T-helper 17 cell (primary cell): ENCODE measurements at places on chromosomes 6 and 20.

DNA sequence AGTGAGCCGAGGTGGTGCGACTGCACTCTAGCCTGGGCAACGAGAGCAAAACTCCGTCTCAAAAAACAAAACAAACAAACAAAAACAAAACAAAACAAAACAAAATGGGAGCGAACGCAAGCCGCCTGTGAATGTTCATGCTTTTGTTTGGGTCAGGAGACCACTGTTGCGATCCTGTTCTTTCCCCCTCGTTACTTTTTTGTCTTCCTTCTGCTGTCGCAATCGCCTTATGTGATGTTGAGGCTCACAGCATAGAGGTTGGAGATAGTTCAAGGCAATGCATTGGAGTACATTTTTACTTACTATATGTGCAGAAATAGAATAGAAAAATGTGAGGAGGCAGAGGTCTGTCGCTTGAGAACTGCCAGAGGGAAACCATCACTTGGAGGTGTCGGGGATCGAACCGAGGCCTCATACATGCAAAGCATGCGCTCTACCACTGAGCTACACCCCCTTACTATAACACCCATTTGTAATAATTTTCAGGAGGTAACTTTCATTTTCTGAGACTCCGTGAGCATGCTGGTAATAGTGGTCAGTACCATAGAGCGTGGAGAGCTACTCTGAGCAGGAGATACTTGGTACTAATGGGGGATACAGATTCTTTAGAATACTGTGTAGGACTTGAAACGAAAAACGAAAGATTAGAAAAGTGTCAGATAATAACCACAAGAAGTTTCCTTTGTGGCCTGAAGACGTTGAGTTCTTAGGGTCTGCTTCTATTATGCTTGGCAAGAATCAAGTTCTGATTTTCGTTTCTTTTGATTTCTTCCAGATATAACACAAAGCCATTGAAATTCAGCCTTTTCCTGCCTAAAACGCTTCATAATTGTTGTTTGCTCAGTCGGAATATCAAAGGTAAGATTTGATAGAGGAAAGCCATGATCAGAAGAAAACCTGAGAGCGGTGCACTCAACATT is 121.1 kb downstream of the TRIM27 start:
- DNase-seq = no peak

GRCh38 chr6:52787917-52788316 is 15.7 kb downstream of the GSTA1 start:
- DNase-seq = no peak

GRCh38 chr20:4726710-4727397 is 5.1 kb downstream of the PRND start:
- DNase-seq = no peak

- no peak for DNase-seq
These were observed 70.8 kb upstream of the AHI1 start for GRCh38 chr6:135568379-135568778.

DNA sequence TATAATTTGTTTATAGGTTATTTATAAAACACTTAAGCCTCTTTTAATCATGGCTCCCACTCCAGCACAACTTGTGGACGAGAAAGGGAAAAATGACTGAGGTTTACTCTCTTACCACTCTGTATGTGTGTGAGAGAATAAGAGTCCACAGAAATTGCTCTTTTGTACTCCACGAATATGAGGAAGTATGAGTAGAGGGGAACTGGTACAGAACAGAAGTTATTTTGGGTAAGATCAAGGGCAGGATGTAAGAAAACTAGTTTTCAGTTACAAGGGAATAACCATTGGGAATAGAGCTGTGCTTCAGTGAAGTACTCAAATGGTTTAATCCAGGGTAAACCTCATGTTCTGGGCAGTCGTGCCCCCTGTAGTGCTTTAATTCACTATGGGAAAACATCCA is 72.6 kb downstream of the REV3L start:
- DNase-seq = no peak

DNA sequence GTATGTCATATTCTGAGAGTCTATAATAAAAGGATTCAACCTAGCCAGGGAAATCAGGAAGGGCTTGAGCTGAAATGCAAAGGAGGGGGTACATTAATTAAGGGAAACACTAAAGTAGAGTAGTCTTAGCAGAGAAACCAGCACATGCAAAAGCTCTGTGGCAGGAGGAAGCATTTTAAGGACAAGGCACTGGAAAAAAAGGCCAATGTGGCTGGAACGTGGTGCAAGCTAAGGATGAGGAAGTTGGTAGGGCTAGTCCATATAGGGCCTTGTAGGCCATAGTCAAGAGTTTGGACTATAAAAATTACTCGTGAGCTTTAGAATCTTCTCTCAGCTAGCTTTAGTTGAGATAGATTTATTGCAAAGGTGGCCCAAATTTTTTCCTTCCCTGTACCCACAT is 75.2 kb upstream of the TOP1 start:
- DNase-seq = no peak

GRCh38 chr6:66184091-66184490 is 477.1 kb upstream of the EYS start:
- DNase-seq = no peak

GRCh38 chr20:58330687-58331086 is 21.2 kb downstream of the RAB22A start:
- no peak for DNase-seq

GRCh38 chr20:22768266-22769178 is 184.2 kb upstream of the FOXA2 start:
- no peak for DNase-seq

GRCh38 chr6:21914121-21914973 is 320.8 kb downstream of the SOX4 start:
- no peak for DNase-seq

- no peak for DNase-seq
These were observed 9.3 kb upstream of the RPS6KA2 start for GRCh38 chr6:166636191-166636933.

- DNase-seq = no peak
These were observed 13.6 kb downstream of the PDE10A start for GRCh38 chr6:165649166-165650137.

GRCh38 chr20:17657079-17657825 is 24.8 kb downstream of the RRBP1 start:
- no peak for DNase-seq

DNA sequence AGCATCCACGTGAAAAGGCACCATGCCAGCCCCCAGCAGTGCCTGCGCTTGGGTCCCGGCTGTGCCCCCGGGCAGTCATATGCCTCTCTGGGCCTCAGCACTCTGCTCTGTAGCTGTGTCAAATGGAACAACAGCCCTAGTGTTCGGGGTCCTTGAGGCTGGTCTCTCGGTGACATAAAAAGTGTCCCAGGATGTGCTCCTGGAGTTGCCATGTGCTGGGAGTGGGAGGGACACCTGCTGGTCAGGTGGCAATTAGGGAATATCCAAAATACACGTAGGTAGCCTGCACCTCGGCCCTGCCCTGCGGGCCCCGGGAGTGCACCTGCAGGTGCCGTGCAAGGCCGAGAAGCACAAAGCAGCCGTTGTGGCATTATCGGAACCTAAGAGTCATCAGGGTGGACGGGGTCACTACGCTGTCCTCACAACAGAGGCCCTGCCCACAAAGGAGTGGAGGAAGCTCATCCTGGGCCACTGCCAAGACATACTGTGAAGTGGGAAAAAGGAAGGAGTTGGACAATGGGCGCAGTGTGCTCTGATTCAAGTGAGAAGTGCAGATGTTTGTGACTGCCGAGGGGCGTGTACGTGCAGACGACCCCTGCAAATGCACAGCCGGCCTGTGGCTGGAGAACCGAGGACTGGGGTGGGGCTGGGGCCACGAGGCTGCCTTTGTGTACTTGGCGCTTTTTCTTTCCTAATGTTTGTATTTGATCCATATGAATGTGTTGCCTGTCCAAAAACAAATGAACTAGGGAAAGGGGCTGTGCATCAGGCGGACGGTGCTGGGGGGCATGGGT is 24.6 kb downstream of the SLCO4A1 start:
- DNase-seq = no peak

DNA sequence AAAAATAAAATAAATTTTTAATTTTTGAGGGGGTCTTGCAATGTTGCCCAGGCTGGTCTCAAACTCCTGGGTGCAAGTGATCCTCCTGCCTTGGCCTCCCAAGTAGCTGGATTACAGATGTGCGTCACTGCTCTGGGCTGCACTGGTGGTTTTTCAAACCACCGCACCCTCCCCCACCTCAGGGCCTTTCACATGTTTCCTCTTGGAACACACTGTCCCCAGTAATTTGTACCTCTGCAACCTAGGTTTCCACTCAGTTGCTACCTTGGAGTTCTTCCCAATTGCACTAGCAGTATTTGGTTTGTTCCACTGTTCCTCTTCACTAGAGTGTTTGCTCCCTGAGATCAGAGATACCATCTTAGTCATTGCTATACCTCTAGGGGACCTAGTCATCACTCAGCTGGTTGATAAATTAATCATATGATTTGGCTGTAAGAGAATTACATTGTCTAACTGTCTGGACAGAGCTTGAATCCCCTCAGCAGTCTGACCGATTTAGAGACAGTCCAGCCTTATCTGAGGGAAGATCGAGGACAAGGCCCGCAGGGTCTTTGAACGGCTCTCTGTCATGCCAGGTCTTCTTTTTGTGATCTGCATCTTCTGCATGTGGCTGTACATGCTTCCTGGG is 32.0 kb downstream of the CEP43 start:
- no peak for DNase-seq

DNA sequence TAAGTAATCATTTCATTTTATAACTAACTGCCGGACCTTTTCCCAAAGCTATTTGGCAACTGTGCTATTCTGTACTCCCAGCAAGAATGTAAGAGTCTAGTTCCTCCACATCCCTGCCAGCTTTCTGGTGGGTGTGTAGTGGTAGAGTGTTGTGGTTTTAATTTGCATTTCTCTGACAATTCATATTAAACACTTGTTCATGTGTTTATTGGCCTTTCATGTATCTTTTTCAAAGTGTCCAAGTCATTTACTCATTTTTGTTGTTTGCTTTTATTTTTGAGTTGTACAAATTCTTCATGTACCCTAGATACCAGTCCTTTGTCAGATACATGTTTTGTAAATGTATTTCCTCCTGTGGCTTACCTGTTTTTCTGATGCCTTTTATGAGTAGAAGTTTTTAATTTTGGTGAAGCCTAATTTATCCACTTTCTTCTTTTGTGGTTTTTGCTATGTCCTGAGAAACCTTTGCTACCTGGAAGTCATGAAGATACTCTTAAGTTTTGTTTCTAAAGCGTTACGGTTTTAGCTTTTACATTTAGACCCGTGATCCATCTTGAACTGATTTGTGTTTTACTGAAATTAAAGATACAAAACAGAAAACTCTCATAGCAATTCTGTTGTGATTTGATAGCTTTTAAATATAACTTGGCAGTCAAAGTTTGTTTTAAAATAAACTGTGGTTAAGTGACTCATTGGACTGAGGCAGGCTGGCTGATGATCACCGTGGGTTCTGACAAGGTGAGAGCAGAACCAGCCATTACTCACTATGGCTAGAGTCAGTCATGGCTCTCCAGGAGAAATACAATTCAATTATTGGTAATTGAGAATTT is 8.0 kb downstream of the MYLIP start:
- no peak for DNase-seq

- DNase-seq = no peak
These were observed 131.1 kb downstream of the PXDC1 start for GRCh38 chr6:3620389-3620788.

DNA sequence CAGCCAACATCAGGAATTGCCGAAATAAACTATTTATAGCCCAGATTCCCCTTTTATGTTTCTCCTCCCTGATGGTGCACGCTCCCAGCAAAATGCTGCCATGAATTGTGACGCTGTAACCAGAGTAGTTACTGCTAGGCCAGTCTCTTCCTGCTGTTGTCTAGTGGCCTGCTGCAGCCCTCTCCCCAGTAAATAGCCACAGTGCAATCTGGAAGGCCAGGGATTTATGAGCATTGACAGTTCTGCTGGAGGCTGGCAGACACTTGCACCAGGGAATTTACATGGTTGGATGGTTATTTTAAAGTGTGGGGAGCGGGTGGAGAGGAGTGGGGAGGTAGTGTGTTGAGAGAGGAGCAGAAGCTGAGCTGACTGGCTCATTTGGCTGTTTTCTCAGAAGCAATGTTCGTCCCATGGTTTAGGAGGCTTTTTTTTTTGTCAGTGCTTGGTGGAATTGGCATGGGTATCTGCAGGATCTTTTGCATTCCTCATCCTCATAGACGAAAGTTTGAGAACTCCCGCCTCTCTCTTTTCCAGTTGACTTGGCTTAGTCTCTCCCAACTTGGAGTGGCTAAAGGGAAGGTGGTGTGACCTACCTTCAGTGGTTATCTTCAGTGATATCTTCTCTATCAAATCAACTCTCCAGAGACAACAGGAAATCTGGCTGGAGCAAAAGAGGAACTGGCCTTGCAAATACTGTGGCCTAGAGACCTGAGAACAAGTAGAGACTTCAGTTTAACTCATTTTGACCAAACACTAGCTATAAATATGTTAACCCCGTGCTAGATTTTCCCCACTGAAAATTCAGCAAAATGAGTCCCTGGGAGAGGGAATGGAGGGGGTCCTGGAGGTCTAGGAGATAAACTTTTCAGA is 99.3 kb upstream of the VSTM2L start:
- DNase-seq = no peak

- no peak for DNase-seq
These were observed 5.5 kb upstream of the HLA-E start for GRCh38 chr6:30483677-30484279.

DNA sequence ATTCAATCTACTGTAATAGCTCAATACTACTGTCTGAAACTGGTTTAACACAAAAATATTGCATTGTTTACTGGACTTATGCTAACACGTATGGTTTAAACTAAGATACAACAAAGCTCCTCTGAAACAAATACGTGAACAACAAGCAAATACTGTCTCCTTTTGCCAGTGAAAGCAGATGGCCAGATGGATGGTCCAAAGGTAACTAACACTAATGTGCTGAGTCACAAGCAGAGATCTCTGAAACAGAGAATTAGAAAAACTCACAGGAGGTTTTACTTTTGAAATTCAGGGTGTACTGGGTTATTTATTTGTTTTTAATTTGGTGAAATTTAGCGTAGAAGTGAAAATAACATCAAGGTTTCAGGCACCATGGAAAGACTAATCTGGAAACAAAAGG is 124.3 kb upstream of the SOX4 start:
- DNase-seq = no peak

DNA sequence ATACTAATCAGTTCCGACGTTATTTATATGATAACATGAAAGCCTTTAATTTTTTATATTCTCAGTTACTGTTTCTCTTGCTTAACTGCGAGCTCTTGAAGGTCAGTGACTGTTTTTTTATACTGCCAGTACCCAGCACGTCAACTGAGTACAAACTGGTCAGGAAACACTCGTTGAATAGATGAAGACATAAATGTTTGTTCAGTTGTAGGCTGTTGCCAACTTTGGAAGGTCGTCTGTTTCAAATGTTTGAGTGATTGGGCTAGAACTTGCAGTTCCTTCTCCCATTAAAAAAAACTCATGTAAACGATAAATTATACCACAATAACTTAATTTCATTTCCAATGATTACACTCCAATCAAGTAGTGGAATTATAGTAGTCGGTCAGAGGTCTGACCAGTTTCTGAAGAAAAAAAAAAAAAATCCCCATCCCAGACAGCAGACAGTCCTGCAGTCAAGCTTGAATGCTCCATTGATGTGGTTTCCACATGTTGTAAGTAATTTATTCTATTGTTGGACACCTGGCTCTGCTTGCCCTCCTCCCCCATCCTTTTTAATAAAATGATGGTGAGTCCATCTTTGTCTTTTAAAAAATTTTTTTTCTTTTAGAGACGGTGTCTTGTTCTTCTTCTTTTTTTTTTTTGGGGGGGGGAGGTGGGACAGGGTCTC is 81.1 kb downstream of the SASH1 start:
- DNase-seq = no peak
